ENCODE measurements at places on chromosomes 16 and 17. TPM values are rescaled to one million over a fixed set of nuclear protein-coding genes. Genes with fewer than 3 reads are reported as not detected.

GRCh38 chr17:82003411-82004381 lies 19.0 kb downstream of the CENPX start:
- DNase-seq, result peak; percentile 86

GRCh38 chr16:53090591-53091411 lies 36.0 kb downstream of the CHD9 start:
- peak; percentile 84 for DNase-seq

DNA sequence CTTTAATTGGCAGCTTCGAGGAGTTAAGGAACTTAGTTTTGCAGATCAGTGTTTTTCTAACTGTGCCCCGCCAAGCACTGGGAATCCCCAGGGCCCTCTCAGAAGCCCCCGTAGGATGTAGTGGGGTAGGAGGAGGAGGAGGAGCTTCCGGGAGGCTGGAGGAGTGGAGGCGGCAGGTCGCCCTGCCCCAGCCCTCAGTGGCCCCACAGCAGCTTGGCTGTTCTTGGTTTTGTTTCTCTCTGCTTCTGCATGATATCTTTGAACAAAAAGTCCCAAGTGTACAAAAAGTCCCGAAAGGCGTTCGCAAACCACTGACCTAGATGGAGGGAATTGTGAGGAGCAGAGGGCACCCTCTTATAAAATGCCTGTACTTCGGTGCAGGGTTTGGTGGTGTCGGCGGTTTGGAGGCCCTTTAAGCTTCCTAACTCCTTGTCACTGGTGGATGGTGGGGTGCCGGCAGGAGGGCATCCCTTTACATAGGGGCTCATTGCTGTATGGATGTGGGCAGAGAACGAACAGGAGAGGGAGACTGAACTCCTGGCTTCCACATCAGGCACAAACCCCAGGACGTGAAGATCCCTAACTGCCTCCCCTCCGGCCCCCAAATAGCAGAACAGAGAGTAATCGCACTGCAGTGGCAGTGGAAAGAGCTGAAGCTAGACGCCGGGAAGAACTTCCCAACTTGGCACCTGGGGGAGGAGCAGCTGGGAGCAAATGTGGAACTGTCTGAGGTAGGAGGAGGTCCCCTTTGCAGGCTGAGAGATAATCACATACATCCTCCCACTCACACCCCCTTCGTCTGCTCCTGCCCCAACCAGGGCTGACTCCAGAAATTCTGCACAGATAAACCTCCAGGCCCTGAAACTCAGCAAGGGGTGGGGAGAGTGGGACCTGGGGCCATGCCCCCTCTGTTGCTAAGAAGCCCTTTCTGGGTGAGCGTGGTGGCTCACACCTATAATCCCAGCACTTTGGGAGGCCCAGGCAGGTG lies 20.1 kb downstream of the EPOP start:
- DNase-seq, result no peak

GRCh38 chr16:85717393-85718152 lies 28.8 kb upstream of the GINS2 start:
- peak; percentile 73 for DNase-seq

- no peak for DNase-seq
Measured at GRCh38 chr17:10513299-10514067, 4.9 kb downstream of the MYH1 start.

DNA sequence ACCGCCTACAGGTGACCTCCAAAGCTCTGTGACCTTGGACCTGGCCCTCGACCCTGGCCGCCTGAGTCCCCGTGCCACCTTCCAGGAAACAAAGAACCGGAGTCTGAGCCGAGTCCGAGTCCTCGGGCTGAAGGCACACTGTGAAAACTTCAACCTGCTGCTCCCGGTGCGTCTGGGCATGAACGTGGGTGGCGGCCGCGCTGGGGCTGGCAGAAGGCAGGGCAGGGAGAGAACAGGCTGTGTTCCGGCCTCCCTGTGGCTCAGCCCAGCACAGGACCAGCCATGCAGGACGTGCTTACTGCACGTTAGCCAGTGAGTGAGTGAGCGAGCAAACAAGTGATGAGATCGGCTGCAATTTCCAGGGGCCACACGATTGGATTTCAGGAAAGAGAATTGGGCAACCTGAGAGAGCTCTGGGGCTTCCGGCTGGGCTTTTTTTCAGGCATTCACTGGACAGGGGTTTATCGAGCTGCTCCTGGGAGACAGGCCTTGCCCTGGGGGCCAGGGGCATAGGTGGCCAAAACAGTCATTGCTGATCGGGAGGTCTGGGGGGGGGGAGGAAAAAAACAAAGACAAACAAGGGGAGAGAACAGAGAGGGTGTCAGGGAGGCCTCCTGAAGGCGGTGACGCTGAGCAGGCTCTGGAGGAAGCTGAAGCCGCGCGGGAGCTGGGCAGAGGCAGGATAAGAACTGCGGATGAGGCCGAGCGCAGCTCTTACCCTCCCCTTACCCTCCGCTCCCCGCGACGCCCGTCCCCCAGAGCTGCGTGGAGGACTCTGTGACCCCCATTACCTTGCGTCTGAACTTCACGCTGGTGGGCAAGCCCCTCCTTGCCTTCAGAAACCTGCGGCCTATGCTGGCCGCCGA lies 16.9 kb downstream of the ITGAX start:
- no peak for DNase-seq

- no peak for DNase-seq
Measured at GRCh38 chr17:63772801-63773271, 561 bp downstream of the CCDC47 start.

GRCh38 chr16:56199164-56199563 lies 7.9 kb downstream of the GNAO1 start:
- no peak for DNase-seq

GRCh38 chr16:15961060-15961511 lies 11.7 kb downstream of the ABCC1 start:
- DNase-seq, result no peak

DNA sequence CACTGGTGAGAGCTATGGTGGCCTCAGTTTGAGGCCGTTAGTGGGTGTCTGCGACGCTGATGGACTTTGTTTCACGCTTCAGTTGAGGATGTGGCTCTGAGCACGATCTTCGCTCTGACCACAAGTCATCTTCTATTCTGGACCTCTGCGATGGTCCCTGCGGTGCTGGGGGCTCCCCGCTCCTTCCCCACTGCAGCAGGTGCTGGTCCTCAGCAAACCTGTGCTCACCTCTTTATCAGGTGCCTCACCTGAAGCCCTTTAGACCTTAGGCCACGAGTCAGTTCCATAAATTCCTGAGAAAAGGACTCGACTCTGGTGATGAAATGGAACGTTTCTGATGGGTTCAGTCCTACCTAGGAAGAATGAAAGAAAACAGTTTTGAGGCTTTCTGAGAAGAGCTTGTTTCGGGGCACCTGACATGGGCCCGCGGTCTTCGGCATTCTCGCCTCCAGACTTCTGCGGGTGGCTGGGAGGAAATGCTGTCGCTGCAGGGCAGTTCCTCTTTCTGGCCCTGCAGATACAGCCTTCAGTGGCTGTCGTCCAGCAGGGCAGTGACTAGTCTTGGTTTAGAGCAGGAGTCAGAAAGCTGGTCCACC lies 4.7 kb downstream of the KCTD5 start:
- no peak for DNase-seq

DNA sequence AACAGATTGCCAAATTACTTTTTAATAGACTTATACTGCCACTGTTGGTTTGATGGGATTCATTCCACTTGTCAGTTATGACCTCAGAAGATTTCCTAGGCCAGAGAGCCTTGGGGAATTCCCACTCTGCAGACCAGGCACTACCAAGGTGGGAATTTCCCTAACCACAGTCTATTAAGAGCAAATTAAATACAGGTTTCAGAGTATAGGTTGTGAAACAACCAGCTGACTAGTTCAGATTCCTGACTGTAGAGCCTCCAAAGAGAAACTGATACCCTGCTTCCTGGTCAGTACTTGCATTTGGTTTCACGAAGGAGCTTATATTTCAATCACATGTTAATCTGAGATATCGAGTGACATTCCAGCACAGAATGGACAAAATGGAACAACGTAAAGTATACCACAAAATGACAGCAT lies 186.5 kb downstream of the STX8 start:
- DNase-seq, result no peak

Gene PRR15L
- 38.7 TPM for total RNA-seq

Gene NPIPB6
- 3.3 TPM for total RNA-seq

Gene KIF2B
- not detected for total RNA-seq

Gene CDH5
- total RNA-seq, result 45.1 TPM
